B cell (primary cell): ENCODE measurements at places on chromosomes 1 and 21.

GRCh38 chr1:27868932-27869718 lies 3.2 kb upstream of the THEMIS2 start:
- peak overlapping the region; percentile 23 for H3K4me3 ChIP-seq
- peak overlapping the region; percentile 62 for H3K27ac ChIP-seq
- H3K27me3 ChIP-seq = no peaks in the 10 kb centered on the region
- peaks cover 59% of the 10 kb centered on the region for H3K4me1 ChIP-seq
- DNase-seq = peak; percentile 77
- H3K36me3 ChIP-seq = no peaks in the 10 kb centered on the region

GRCh38 chr1:32806910-32807523 lies 10.1 kb downstream of the YARS1 start:
- H3K36me3 ChIP-seq = peaks cover 2% of the 10 kb centered on the region
- no peaks in the 10 kb centered on the region for H3K27me3 ChIP-seq
- no peaks in the 10 kb centered on the region for H3K4me1 ChIP-seq
- H3K4me3 ChIP-seq = no peak overlapping the region
- no peak overlapping the region for H3K27ac ChIP-seq

GRCh38 chr1:244111027-244111426 lies 59.9 kb downstream of the ZBTB18 start:
- H3K4me3 ChIP-seq = no peak overlapping the region
- H3K4me1 ChIP-seq = peaks cover 14% of the 10 kb centered on the region
- peak; percentile 23 for DNase-seq
- no peak overlapping the region for H3K27ac ChIP-seq
- peaks cover 8% of the 10 kb centered on the region for H3K27me3 ChIP-seq
- H3K36me3 ChIP-seq = no peaks in the 10 kb centered on the region

- H3K27me3 ChIP-seq = peaks cover 3% of the 10 kb centered on the region
- H3K36me3 ChIP-seq = no peaks in the 10 kb centered on the region
- H3K4me3 ChIP-seq = no peak overlapping the region
- H3K27ac ChIP-seq = no peak overlapping the region
These were observed 6.2 kb upstream of the KCNK2 start for GRCh38 chr1:215076322-215076721.

- no peaks in the 10 kb centered on the region for H3K36me3 ChIP-seq
- no peak for DNase-seq
- H3K27ac ChIP-seq = no peak overlapping the region
- peaks cover 7% of the 10 kb centered on the region for H3K4me1 ChIP-seq
- no peak overlapping the region for H3K4me3 ChIP-seq
These were observed 526.2 kb downstream of the MRPL39 start for GRCh38 chr21:25081096-25081495.

- no peaks in the 10 kb centered on the region for H3K27me3 ChIP-seq
- no peaks in the 10 kb centered on the region for H3K4me1 ChIP-seq
- no peak overlapping the region for H3K4me3 ChIP-seq
- DNase-seq = no peak
- H3K36me3 ChIP-seq = no peaks in the 10 kb centered on the region
These were observed 30.4 kb downstream of the VTCN1 start for GRCh38 chr1:117180147-117180967.

- H3K27me3 ChIP-seq = no peaks in the 10 kb centered on the region
- no peak overlapping the region for H3K27ac ChIP-seq
- H3K36me3 ChIP-seq = no peaks in the 10 kb centered on the region
- H3K4me1 ChIP-seq = no peaks in the 10 kb centered on the region
- no peak for DNase-seq
These were observed 27.1 kb downstream of the PTPRF start for GRCh38 chr1:43557744-43558245.

GRCh38 chr1:197181982-197182381 lies 35.5 kb upstream of the ASPM start:
- peaks cover 42% of the 10 kb centered on the region for H3K36me3 ChIP-seq
- no peak overlapping the region for H3K4me3 ChIP-seq
- H3K27ac ChIP-seq = no peak overlapping the region
- H3K27me3 ChIP-seq = no peaks in the 10 kb centered on the region
- peak; percentile 19 for DNase-seq
- H3K4me1 ChIP-seq = peaks cover 11% of the 10 kb centered on the region

DNA sequence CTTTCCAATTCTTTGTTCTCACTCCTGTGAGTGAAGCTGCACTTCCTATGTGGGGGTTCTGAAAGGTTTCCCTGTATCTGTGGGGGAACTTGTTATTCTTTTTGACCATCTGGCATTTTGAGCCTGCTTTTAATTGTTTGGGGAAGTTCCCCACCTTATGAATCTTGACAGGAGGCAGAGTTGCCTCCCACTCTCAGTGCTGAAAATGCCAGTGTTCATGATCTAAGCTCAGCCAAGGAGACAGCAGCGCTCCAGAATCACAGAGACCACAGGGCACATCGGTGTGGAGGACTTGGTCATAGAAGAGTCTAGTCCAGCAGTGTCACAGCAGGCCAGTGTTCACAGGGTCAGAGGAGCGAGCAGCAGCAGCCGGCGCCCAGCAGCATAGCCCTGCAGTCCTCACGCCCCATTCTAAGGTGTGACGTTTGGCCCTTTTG lies 63.8 kb upstream of the PRDX6 start:
- H3K4me3 ChIP-seq = no peak overlapping the region
- H3K4me1 ChIP-seq = peaks cover 98% of the 10 kb centered on the region
- no peaks in the 10 kb centered on the region for H3K27me3 ChIP-seq
- peak overlapping the region; percentile 81 for H3K27ac ChIP-seq

DNA sequence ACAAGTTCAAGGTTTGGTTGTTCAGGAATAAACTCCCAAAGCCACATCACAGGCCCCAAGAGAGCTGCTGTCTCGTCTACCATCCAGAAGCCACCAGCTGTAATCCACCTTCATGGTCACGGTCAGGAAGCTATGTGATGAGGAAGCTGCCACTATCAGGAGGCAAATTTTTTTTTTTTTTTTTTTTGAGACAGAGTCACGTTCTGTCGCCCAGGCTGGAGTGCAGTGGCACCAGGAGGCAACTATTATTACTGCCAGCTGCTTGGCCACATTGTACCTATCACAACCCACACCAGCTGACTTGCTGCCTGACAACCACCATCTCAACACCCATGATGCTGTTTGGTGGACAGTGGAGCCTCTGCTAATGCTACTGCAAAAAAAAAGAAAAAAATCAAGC lies 124.1 kb downstream of the OMA1 start:
- no peaks in the 10 kb centered on the region for H3K4me1 ChIP-seq
- H3K4me3 ChIP-seq = no peak overlapping the region
- H3K27me3 ChIP-seq = no peaks in the 10 kb centered on the region
- H3K27ac ChIP-seq = no peak overlapping the region

- DNase-seq = no peak
- H3K36me3 ChIP-seq = no peaks in the 10 kb centered on the region
- no peak overlapping the region for H3K4me3 ChIP-seq
- H3K27me3 ChIP-seq = no peaks in the 10 kb centered on the region
These were observed 40.9 kb upstream of the IKBKE start for GRCh38 chr1:206429421-206429820.

DNA sequence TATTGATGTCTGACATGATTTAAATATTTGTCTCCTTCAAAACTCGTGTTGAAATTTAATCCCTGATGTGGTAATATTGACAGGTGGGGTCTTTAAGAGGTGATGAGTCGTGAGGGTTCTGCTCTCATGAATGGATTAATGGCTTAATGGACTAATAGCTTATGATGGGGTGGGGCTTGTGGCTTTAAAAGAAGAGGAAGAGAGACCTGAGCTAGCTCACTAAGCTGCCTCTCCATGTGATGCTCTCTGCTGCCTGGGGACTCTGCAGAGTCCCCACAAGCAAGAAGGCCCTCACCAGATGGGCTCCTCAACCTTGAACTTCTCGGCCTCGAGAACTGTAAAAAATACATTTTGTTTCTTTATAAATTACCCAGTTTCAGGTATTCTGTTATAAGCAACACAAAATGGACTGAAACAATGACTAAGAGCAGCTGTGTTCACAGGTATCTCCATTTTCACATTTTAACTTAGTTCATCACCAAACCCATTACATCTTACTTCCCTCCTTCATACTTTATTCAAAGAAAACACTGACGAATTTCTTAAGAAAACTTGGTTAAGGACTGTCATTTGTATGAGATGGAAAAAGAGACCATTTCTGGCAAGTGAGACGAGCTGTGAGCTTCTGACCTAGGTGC lies 12.1 kb upstream of the AIM2 start:
- H3K36me3 ChIP-seq = no peaks in the 10 kb centered on the region
- no peaks in the 10 kb centered on the region for H3K27me3 ChIP-seq
- DNase-seq = peak; percentile 49
- no peak overlapping the region for H3K27ac ChIP-seq
- H3K4me1 ChIP-seq = peaks cover 16% of the 10 kb centered on the region
- no peak overlapping the region for H3K4me3 ChIP-seq

GRCh38 chr1:224635356-224635755 lies 19.2 kb downstream of the CNIH3 start:
- no peak for DNase-seq
- peaks cover 2% of the 10 kb centered on the region for H3K27me3 ChIP-seq
- no peaks in the 10 kb centered on the region for H3K36me3 ChIP-seq
- no peaks in the 10 kb centered on the region for H3K4me1 ChIP-seq
- no peak overlapping the region for H3K4me3 ChIP-seq

DNA sequence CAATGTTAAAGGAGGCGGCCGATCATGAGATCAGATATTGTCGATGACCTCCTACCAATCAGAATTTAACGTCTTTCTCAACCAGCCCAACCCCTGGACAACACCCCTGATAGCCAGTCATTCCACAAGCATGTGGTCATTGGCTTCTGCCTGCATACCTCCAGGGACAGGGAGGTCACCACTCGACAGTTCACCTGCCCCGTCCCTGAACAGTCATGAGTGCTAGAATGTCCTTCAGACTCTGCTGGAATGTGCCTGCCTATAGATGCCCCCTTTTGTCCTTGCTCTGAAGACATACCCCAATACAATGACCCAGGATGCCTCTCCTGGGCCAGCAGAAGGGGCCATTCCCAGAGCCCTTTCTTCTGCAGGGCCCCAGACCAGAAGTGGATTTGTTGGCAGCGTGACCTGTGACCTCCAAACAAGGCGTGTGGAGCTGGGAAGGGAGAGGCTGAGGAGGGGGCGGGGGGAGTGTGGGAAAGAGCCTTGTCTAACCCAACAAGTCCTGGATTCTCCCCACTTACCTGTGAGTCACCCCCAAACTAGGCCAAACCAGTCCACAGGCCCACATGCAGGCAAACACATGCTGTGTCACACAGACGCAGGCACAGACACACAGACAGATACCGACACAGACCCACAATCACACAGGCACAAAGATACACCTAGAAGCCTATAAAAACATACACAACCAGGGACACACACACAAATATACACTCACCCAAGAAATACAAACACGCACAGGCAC lies 2.2 kb downstream of the CRYBG2 start:
- no peaks in the 10 kb centered on the region for H3K36me3 ChIP-seq
- H3K4me1 ChIP-seq = no peaks in the 10 kb centered on the region
- DNase-seq = no peak
- H3K27me3 ChIP-seq = no peaks in the 10 kb centered on the region

- H3K4me3 ChIP-seq = no peak overlapping the region
- DNase-seq = no peak
- no peaks in the 10 kb centered on the region for H3K27me3 ChIP-seq
- no peak overlapping the region for H3K27ac ChIP-seq
These were observed 17.6 kb downstream of the NOS1AP start for GRCh38 chr1:162087111-162087510.

GRCh38 chr1:42743317-42744147 lies 3.5 kb upstream of the CLDN19 start:
- peaks cover 20% of the 10 kb centered on the region for H3K36me3 ChIP-seq
- DNase-seq = no peak
- H3K27ac ChIP-seq = no peak overlapping the region
- H3K4me1 ChIP-seq = no peaks in the 10 kb centered on the region

GRCh38 chr1:202689082-202689481 lies 21.2 kb downstream of the SYT2 start:
- no peak overlapping the region for H3K27ac ChIP-seq
- no peaks in the 10 kb centered on the region for H3K27me3 ChIP-seq
- H3K4me1 ChIP-seq = no peaks in the 10 kb centered on the region
- H3K4me3 ChIP-seq = no peak overlapping the region
- H3K36me3 ChIP-seq = no peaks in the 10 kb centered on the region

GRCh38 chr1:3586986-3587759 lies 24.1 kb downstream of the MEGF6 start:
- no peak for DNase-seq
- H3K27me3 ChIP-seq = no peaks in the 10 kb centered on the region
- H3K4me3 ChIP-seq = no peak overlapping the region
- H3K4me1 ChIP-seq = no peaks in the 10 kb centered on the region

DNA sequence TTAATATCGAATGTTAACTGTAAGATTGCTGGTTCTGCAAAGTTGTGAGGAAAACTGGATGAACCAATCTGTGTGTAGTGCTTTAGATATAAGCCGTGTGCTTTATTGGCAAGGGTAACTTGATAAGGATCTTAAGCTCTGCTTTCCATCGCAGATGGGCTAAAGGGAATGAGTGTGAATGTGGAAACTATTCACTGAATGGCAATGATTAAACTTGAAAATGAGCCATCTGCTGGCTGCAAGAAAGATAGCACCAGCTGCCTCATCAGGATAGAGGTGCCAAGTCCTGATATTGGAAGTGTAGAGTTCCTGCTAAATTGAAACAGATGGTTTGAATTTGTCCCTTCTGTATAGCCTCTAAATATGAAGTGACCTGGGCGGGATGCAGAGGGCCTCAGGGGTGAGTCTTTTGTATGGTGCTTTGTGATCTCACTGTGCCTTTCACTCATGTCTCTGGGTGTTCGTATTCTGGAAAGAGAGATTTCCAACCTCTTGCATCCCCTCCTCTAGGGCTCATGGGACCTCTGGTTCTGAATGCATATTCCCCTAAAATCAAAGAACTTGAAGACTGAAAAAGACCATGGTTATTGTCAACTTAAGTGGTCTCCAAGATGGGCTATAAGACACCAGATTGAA lies 9.2 kb downstream of the FCRL3 start:
- peaks cover 40% of the 10 kb centered on the region for H3K4me1 ChIP-seq
- no peak overlapping the region for H3K4me3 ChIP-seq
- H3K27ac ChIP-seq = peak overlapping the region; percentile 32

DNA sequence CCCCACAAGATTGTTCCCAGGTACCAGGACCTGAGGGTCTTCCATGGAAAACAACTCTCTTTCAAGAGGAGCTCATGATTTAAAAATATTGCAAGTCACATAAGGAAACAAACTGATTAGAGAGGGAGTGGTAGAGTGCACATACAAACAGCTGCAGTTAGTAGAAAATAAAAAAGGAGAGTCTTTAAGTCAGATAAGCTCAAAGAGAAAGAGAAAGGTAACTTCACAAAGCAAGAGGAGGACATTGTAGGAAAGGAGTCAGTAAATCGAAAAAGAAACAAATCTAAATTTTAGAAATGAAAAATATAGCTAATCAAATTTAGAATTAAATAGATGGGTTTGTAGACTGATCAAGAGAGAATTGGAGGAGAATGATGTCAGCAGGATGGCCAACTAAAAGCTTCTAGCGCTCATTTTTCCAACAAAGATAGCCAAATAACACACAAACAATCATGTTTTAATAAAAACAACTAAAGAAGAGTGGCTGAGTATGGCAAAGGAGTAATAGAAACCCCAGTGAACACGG lies 86.1 kb upstream of the CD53 start:
- H3K27ac ChIP-seq = peak overlapping the region; percentile 90
- no peak for DNase-seq
- H3K4me3 ChIP-seq = peak overlapping the region; percentile 9
- peaks cover 56% of the 10 kb centered on the region for H3K4me1 ChIP-seq
- H3K27me3 ChIP-seq = no peaks in the 10 kb centered on the region

DNA sequence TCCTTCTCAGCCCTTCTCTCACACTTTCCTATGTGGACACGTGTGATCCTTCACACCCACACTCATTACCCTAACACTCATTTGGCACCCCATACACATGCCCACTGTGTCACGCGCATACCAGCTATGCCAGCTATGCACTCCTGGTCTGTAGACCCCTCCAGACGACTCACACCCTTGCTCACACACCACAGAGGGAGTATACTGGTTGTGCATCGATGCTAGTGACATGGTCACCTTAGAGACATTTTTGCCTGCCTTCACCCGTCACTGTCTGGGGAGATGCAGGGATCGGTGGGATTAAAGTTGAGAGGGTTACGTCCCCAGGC lies 8.3 kb upstream of the PPM1J start:
- no peak overlapping the region for H3K4me3 ChIP-seq
- no peaks in the 10 kb centered on the region for H3K36me3 ChIP-seq
